NCI-H1092 (cell line): ENCODE measurements at places on chromosomes 12 and 14.

DNA sequence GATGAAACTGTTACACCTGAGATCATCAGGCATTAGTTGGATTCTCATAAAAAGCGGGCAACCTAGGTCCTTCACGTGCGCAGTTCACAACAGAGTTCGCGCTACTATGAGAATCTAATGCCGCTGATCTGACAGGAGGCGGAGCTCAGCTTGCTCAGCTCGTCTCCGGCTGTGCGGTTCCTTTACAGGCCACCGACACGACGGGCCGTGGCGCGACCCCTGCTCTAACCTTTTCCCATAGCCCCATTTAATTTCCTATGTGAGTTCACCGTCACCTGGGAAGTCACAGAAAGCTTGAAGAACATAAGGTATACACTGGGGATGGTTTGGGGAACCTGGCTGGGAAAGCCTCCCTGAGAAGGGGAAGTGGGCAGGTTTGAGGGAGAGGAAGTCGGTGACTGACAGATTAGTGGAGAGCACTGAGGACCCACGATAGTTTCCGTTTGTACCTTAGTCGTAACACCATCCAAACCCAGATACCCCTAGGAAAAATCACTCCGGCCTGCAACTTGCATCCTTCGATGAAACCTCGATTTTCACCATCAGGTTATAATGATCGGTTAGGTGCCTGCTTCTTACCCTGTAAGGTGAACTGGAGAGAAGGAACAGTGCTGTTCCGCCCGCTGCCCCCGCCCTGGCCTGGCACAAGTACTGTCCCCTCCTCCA is 2.8 kb upstream of the AAAS start:
- no peak for DNase-seq

GRCh38 chr14:87278415-87278814 is 714.6 kb downstream of the GALC start:
- DNase-seq: no peak

DNA sequence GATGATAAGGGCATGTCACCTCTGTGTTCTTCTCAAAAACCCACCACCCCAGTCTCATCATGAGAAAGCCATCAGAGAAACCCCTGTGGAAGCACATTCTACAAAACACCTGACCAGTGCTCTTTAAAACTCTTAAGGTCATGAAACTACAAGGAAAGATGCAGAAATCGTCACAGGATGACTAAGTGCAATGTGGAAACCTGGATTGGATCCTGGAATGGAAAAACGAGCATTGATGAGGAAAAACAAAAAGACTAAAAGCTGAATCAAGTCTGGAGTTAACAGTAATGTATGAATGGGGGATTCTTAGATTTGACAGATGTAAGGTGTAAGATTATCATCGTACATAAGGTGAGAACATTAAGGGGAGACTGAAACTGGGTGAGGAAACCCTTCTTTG is 211.0 kb downstream of the TBX5 start:
- DNase-seq: no peak

DNA sequence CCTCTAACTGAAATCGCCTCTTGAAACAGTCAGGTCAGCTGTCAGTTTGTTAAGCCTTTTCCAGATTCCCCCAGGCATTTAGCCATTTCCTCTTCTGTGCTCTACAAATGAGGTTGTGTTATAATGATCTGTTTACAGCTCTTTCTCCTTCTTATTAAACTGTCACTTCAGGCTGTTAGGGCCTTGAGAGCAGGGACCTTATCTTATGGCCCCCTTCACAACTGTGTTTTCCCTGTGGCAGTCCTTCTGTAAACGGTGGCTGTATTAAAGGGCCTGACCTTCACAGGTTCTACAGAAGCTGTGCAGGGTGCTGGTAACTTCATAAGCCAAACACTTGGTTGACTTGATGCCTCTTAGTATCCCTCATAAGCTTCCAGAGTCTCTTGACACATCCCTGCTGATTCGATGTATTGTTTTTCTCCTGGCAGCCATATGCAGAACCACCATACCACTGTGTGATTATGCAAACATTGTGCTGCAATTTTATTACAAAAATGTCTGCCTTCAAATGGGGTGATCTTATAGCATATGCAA is 104.7 kb downstream of the PLEKHA5 start:
- no peak for DNase-seq

- no peak for DNase-seq
These were observed 298.2 kb downstream of the TMEM132D start for GRCh38 chr12:129605666-129606065.

DNA sequence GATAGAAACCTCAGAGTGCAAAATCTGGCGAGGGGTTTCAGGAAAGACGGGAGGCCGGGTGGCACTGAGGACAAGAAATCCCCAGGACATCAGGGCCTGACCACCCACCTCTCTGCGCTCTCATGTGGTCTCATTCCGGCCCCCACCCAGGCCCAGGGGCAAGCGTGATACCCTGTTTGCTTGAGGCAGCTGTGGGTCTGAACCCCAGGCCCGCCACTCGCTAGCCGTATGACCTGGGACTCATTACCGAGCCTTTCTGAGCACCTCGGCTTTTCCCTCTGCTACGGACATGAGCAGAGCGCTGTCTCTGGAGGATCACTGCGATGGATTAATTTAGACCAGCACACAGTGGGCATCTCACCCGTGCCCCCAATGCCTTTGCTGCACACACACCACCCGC is 25.5 kb upstream of the BCDIN3D start:
- DNase-seq: no peak

DNA sequence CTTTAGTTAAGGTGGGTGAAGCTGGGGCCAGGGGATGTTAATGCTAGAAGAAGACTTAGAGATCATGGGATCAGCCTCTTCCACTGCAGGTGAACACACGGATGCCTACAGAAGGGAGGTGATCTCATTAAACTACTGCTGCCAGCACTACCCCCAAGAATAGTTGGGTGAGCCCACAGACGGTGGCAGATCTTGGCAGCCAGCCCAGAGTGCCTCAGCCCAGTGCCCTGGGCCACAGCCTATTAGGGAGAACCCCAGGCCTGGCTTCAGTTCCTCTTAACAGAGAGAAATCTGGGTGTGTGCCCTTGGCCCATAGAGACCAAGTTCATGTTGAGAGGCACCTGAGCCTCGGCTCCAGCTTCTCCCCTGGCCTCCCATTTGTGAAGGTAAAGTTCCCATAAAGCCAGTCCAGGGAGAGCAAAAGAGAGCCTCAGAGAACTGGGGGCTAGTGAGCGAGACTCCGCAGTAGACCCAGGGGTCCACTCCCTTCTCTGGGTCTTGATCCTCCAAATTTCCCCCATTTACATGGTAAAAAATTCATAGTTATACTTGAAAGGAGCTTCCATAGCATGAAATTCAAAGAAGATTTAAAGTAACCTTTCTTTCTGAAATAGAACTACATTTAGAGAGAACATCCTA is 125.0 kb upstream of the CCND2 start:
- no peak for DNase-seq

DNA sequence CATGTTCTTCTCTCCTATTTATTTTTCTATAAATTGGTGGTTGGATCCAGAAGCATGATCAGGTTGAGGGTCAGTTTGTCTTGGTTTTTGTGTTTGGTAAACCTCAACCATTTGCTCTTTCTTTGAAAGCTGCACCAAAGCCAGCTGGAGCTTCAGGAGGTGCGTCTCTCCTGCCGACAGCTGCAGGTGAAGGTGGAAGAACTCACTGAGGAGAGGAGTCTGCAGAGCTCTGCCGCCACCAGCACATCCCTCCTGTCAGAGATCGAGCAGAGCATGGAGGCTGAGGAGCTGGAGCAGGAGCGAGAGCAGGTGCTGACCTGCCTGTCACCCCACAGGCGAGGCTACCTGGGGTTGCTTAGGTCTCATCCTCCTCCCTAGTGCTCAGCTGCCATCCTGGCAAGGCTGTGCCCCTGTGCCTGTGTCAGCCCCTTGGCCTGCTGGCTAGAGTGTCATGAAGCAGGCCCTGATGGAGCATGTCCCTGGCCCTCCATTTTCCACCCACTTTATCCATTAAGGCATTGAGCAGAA is 45.0 kb downstream of the RAB35 start:
- no peak for DNase-seq

DNA sequence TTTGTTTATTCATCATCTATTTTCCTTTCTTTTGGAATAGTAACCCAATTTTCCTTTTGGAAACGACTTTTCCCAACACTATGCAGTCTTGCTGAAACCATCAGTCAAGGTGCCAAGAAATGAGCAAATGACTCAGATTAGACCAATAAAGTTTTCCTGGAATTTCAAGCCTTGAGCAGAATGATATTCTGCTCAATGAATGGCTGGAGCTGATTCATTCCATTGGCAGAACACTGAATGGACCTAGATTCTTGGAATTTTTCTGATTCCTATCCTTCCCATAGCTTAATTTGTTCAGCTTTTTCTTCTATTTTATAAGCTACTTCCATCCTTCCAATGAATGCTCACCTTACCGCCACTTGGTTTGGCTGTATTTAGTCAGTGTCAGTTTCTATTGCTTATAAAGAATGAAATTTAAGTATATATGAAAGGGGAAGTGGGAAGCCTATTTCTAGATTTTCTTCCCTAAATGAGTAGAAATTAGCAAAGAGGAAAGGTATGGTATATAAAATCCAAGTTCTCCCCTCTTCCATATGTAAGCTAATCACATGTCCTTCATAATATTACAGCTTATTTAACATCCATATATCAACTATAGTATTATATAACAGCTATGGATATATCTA is 89.0 kb downstream of the C14orf39 start:
- no peak for DNase-seq

DNA sequence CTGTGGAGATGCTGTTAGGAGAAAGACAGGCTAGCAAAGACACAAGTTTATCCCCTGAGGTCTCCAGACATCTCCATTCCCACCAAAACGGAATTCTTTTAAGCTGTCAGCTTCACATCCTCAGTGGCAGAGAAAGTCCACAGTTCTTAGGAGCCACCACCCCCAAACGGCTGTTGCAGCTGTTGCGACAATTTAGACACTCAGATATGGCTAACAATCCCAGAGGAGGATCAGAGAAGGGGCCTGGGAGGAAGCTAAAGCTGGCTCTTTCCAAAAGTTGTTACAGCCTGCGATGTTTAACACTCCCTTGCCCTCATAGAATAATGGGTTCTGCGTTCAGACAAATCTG is 1.9 kb upstream of the ATP5MC2 start:
- DNase-seq: no peak

DNA sequence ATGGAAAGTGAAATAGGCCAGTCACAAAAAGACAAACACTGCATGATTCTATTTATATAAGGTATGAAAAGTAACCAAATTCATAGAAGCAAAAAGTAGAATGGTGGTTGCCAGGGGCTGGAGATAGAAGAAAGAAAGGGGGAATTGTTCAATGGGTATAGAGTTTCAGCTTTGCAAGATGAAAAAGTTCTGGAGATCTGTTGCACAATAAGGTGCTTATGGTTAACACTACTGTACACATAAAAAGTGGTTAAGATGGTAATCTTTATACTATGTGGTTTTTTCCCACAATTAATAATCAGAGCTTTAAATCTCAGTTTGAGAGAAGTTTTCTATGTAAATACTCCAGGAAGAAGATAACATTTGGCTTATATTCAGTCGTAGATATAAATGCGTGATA is 73.4 kb downstream of the SLC38A4 start:
- no peak for DNase-seq

DNA sequence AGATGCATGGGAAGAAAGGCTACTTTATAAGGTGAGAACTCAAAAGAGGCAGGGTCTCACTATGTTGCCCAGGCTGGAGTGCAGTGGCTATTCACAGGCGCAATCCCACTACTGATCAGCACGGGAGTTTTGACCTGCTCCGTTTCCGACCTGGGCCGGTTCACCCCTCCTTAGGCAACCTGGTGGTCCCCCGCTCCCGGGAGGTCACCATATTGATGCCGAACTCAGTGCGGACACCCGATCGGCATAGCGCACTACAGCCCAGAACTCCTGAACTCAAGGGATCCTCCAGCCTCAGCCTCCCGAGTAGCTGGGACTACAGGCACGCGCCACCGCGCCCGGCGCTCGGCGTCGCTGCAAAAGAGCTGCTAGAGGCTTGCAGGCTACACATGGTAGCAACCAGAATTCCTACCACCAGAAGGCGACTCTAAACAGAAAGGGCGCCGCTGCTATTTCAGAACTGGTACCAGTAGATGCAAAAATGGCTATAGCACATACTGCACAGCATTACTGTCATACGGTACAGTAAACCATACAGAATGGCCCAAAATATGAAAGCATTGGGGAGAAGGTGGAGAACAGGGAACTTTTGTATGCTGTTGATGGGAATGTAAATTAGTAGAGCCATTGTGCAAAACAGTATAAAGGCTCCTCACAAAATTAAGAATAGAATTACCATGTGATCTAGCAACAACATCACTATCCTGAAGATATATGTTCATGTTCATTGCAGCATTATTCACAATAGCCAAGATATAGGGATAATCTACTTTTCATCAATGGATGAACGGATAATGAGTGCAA is 1.2 kb upstream of the NEMF start:
- DNase-seq: peak; percentile 43

- no peak for DNase-seq
These were observed 660 bp upstream of the MAP1LC3B2 start for GRCh38 chr12:116558280-116559161.

GRCh38 chr12:95118138-95118787 is 44.8 kb upstream of the NR2C1 start:
- DNase-seq: no peak

DNA sequence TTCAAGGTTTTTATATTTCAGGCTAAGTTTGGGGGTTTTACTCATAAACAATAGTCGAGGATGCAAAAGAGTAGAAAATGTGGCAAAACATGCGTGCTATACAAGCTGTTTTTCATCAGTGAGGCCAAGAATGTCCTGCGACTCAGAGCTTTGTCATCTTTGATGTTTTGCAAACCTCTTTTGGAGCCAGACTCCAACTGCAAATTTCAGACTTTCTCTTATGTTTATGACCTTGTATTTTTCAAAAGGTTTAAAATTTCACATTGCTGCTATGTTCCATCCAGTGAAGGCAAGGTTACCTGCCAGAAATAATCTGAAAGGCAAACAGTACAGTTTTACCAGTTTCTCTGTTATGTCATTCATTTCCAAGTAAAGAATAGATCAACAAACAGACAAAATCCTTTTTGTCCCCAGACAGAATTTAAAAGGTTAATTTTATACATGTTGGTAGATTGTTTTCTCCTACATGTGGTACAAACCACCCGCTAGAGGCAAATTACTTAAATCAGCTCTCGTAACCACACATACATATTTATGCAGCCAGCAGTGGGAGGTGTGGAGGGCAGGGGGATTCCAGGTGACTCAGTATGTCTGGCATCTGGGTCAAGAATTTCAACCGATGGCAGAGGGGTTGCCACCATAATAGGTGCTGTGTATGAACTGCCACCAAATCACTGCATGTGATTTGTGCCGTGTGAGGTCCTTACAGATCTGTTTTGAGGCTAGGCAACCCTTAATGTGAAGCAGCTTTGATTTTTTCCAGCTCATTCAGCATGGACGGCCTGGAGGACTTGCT is 119.8 kb upstream of the CPM start:
- no peak for DNase-seq
